ENCODE measurements at places on chromosomes 2 and 18.

DNA sequence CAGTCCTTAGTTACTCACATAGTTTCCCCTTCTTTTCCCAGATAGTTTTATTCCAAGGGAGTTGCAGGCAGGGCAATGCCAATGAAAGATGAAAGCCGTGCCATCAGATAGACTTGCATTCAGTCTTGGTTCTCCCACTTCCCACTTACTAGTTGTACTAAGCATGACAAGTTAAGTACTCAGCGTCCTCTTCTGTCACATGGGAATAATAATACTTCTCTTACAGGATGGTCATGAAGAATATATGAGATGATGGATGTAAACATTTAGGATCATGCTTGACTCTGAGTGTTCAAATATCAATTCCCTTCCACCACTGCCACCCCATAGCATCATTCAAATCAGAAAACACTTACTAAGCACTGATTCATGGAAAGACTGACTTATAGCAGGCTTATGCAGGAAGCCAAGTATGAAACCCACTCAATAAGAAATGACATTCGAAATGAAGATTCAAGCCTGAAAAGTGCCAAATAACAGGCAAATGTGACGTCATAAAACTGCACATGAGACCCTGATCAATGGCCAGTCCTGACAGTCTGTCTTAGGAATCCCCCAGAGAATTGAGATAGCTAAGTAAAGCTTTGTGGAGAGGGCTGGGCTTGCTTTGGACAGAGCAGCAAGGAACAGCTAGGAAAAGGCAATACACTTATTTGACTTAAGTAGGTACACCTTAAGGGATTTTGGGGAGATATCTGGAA is 11.1 kb upstream of the EVA1A start:
- DNase-seq, result no peak

GRCh38 chr2:18645315-18645714 is 55.9 kb upstream of the NT5C1B start:
- no peak for DNase-seq

GRCh38 chr2:182318466-182319220 is 108.2 kb downstream of the PDE1A start:
- no peak for DNase-seq

- DNase-seq, result peak; percentile 33
Measured at GRCh38 chr2:3604991-3605961, 10.4 kb downstream of the COLEC11 start.
